Psoas muscle (tissue), 8 donors: ENCODE measurements at places on chromosomes 1 and 21. TPM values are rescaled to one million over a fixed set of nuclear protein-coding genes. Genes with fewer than 3 reads are reported as not detected.

- H3K27me3 ChIP-seq, result no peaks in the 10 kb centered on the region
- H3K36me3 ChIP-seq, result no peaks in the 10 kb centered on the region
- no peak overlapping the region for H3K27ac ChIP-seq
- H3K4me3 ChIP-seq, result peak overlapping the region; percentile 65
- peaks cover 16% of the 10 kb centered on the region for H3K4me1 ChIP-seq
- peak; percentile 53 for DNase-seq
Measured at GRCh38 chr1:37795340-37796125, 1.9 kb downstream of the MANEAL start.

DNA sequence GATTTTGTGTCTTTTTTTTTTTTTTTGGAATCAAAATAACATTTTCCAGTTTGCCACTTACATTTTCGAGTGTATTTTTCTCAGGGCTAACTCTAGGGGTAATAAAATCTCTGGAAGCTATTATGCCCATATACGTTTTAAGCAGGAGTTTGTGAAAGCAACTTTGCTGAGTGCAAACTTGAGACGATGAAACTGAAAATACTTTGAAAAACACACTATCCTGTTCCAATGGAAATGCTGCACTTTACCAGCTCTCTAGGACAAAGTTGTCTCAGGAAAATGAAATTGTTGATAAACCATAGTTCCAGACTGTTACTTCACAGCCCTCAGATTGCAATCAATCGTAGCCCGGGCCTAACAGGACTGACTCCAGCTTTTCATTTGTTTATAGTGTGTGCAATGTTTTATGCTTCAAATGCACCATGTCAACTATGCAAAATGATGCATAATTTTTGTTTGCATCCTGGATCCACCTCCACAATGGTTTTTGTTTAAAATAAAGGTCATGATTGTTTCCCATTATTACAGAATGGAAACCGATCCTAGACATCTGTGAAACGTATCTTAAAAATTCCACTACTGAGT lies 220.6 kb upstream of the PKN2 start:
- peaks cover 27% of the 10 kb centered on the region for H3K27me3 ChIP-seq
- no peaks in the 10 kb centered on the region for H3K36me3 ChIP-seq
- no peak for DNase-seq
- no peak overlapping the region for H3K27ac ChIP-seq

- no peak overlapping the region for H3K4me3 ChIP-seq
- H3K4me1 ChIP-seq, result no peaks in the 10 kb centered on the region
- H3K27ac ChIP-seq, result no peak overlapping the region
- no peak for DNase-seq
Measured at GRCh38 chr1:212727386-212728181, 27.9 kb upstream of the BATF3 start.

DNA sequence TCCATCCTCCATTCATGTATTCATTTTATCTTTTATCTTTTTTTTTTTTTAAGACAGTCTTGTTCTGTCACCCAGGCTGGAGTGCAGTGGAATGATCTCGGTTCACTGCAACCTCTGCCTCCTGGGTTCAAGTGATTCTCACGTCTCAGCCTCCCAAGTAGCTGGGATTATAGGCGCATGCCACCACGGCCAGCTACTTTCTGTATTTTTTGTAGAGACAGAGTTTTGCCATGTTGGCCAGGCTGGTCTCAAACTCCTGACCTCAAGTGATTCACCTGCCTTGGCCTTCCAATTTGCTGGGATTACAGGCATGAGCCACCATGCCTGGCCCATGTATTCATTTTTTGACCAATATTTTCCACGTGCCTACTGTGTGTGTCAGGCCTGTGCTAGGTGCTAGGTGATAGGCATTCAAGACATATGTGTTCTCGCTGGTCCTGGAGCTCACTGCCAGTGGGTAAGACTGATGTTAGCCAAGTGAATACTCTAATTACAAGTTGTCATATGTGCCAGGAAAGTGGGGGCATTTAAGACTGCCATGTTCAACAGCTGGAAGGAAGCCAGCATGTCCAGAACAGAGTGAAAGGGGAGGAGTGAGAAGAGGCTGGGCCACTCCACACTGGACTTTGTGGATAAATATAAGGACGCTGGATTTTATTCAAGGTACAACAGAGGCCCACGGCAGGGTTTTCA lies 5.3 kb upstream of the CELSR2 start:
- H3K27ac ChIP-seq, result no peak overlapping the region
- DNase-seq, result no peak
- no peak overlapping the region for H3K4me3 ChIP-seq
- H3K27me3 ChIP-seq, result no peaks in the 10 kb centered on the region
- H3K4me1 ChIP-seq, result peaks cover 34% of the 10 kb centered on the region

GRCh38 chr1:205927247-205927646 lies 16.0 kb downstream of the SLC26A9 start:
- no peaks in the 10 kb centered on the region for H3K27me3 ChIP-seq
- no peak overlapping the region for H3K27ac ChIP-seq
- H3K4me1 ChIP-seq, result peaks cover 6% of the 10 kb centered on the region
- H3K36me3 ChIP-seq, result no peaks in the 10 kb centered on the region
- H3K4me3 ChIP-seq, result no peak overlapping the region
- no peak for DNase-seq

GRCh38 chr1:212161231-212161781 lies 123.9 kb upstream of the PPP2R5A start:
- peak overlapping the region; percentile 80 for H3K27ac ChIP-seq
- H3K36me3 ChIP-seq, result no peaks in the 10 kb centered on the region
- peaks cover 28% of the 10 kb centered on the region for H3K4me1 ChIP-seq
- DNase-seq, result no peak

DNA sequence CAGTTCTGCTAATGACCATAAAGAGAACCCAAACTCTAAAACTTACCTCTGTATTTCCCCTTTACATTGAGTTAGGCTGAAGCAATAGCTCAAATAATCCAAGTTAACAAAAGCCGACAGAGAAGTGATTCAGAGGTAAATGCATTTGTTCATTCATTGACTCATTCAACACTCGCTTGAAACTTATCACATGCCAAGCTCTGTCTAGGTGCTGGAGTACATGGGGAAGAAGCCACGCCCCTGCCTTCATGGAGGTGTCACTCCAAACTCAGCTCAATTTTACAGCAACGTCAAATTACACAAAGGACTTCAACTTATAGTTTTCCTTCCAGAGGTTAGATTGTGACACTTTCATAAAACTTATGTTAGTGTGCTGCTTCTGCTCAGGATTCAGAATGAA lies 45.8 kb downstream of the SLC25A24 start:
- H3K27me3 ChIP-seq, result no peaks in the 10 kb centered on the region
- H3K27ac ChIP-seq, result no peak overlapping the region
- peaks cover 4% of the 10 kb centered on the region for H3K36me3 ChIP-seq
- DNase-seq, result no peak
- no peak overlapping the region for H3K4me3 ChIP-seq
- H3K4me1 ChIP-seq, result no peaks in the 10 kb centered on the region

- no peaks in the 10 kb centered on the region for H3K27me3 ChIP-seq
- no peak overlapping the region for H3K4me3 ChIP-seq
- no peak for DNase-seq
- no peaks in the 10 kb centered on the region for H3K36me3 ChIP-seq
- H3K4me1 ChIP-seq, result no peaks in the 10 kb centered on the region
Measured at GRCh38 chr1:233605205-233605604, 8.7 kb upstream of the KCNK1 start.

Gene RHOU
- polyA plus RNA-seq, result 18.9 TPM

Gene AKR7A3
- polyA plus RNA-seq, result 0.15 TPM

Gene LCE1C
- polyA plus RNA-seq, result not detected
